ENCODE measurements at places on chromosomes 3 and 15.

GRCh38 chr3:155701882-155702465, 42.9 kb downstream of the PLCH1 start:
- DNase-seq = peak; percentile 62

- DNase-seq = no peak
Observed at GRCh38 chr3:78257951-78258530, 1218.1 kb downstream of the ROBO2 start.

DNA sequence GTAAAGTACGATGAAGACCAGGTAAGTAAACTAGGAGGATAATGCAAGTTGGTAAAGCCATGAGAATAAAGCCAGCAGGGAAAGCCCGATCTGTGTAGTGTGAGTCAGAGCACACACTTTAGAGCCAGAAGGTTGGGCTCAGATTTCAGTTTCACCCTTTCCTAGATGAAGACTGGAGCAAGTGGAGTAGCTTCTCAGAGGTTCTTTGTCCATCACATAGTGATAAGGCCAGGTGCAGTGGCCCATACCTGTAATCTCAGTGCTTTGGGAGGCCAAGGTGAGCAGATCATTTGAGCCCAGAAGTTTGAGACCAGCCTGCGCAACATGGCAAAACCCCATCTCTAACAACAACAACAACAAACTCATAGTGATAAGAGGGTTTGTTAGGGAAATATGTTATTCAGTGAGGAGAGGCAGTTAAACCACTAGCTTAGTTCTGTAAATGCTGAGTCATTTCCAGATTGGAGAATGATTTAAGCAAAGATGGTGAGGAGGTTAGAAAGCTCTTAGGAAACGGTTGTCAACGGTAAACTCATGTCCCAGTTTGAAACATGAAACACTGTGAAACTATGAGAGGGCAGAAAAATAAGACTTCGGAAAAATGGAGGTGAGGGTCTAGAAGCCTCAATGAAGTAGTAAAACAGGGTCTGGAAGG, 39.0 kb downstream of the IL12A start:
- no peak for DNase-seq

GRCh38 chr15:58549785-58550074, 117.9 kb downstream of the LIPC start:
- DNase-seq = no peak

- no peak for DNase-seq
Observed at GRCh38 chr3:31996195-31996594, 14.6 kb downstream of the ZNF860 start.
